ENCODE measurements at places on chromosomes 6 and 20.

DNA sequence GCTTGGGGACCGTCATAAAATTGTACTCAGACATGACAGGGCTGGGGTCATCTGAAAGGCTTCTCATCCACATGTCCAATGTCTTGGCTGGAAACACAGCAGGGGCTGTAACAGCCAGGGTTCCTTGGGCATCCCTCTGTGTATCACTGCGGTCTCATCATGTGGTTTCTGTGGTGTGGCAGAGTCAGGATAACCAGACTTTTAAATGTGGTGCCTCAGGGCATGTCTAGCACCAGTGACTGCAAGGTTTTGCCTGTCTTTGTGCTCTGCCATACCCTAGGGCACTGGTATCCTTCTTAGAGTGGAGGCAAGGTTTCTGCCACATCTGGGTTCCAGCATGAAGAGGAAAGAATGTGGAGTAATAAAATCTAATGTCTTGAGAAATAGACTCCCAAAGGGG, 124.2 kb downstream of the PLEKHG1 start:
- no peak for DNase-seq

DNA sequence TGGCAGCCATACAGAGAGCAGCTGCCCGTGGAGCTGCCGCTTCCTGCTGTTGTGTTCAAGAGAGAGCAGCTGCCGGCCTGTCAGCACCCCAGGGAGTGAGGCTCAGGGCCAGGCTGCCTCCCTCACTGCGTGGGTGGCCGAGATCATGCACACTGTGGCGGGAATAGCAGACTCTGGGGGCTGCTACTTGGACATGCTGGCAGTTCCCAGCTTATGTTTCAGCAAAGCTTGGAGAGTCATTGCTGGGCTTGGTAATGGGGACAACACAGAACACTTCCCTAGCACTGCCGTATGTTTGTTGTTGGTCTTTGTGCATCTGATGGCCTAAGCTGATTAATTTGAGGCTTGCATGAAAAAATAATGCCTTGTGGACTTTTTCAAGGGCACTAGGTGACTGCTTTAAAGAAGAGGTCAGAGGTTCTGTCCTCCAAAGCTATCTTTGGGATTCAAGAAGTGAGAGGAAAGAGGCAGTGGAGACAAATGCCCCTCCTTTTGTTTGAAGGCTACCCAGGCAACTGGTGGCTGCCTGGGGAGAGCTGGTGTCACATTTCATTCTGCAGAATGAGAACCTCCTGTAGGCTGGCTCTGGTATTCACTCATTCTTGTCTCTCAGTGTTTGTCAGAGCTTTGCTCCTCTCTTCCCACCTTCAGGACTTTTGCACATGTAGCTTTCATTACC, 18.8 kb downstream of the MRAP2 start:
- no peak for DNase-seq

- no peak for DNase-seq
Observed at GRCh38 chr6:35400901-35401311, 51.2 kb upstream of the FANCE start.

DNA sequence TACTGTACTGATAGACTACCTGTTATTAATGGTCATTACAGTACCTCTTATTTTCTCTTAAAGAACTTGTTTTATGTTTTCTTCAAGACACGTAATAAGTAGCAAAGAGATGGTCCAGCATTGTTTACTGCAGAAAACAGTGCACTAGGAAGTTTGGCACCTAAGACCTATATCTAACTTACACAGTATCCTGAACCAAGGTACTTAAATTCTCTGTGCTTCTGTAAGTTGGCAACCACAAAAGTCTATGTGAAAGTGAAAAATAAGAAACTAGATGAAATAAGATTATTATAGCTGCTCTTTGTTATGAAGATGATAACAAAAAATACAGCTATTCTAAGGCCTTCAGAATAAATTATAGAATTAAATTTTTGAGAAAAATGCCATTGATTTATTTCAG, 411.7 kb upstream of the SOX4 start:
- DNase-seq, result no peak

DNA sequence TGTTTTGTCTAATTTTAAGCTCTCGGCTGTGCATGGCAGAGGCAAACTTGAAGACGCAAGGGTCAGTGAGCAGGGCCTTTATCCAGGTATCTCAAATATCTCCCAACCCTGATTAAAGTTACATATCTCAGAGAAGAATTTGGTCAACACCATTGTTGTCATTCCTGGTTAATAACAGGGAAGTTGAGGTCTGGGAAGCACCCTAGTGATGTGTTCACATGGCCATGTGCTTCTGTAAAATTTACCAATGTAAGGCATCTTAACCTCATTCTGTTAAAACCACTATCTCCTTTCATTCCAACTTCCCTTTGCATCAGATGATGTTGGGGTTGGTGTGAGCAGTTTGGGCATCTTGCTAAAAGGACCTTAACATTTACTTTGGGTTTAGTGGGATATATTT, 4.0 kb upstream of the FAM110A start:
- no peak for DNase-seq

- no peak for DNase-seq
Observed at GRCh38 chr6:118586746-118587485, 38.8 kb downstream of the PLN start.

DNA sequence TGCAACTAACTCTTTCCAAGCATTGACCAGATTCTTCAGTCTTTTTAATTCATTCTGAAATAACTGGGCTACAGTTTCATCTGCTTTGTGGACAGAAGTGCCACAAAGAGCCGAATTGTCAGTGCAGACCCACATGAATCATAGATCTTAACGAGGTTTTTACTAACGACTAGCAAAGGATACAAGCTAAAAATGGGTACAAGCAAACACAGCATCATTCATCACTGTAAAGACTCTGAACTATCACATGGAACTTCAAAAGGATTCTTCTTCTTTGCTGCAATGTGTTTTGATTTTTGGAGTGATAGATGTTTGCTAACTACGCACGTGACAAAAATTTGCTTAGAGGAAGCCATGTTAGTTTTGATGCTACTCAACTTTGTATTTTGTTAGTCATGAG, 227.1 kb downstream of the ESR1 start:
- no peak for DNase-seq

DNA sequence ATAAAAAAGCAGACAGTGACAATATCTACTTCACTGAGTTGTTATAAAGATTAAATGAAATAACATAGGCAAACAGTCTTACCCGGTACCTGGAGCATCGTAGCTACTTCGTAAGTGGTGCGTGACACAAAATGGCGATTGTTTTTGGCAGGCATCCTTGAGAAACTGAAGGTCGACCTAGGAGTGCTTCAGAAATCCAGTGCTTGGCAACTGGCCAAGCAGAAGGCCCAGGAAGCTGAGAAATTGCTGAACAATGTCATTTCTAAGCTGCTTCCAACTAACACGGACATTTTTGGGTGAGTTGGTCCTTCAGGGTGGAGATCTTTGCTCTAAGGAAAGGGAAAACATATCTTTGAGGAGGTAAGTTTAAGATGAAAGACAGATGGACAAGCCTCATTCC, 4.8 kb downstream of the BPIFA2 start:
- DNase-seq, result no peak

DNA sequence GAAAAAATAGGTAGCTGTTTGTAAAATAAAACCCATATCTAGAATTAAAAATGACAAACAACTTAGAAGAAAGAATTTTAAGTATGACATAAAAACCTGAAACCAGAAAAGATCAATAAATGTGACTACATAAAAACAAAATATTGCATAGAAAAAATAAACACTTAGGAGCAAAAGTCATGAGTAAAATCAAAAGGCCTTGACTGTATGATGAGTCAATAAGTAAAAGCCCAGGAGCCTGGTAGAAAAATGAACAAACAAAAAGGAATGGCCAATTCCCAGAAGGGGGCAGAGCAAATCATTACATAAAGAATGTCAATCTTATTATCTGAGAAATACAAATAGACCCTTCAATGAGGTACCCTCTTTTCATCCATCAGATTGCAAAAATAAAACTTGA, 20.7 kb upstream of the ENPP1 start:
- DNase-seq, result no peak

GRCh38 chr20:15045246-15045645, 707.8 kb upstream of the FLRT3 start:
- no peak for DNase-seq

- DNase-seq, result no peak
Observed at GRCh38 chr20:37330316-37330715, 15.6 kb upstream of the SRC start.

GRCh38 chr6:4474810-4475209, 301.4 kb upstream of the CDYL start:
- DNase-seq, result no peak

GRCh38 chr20:37430778-37431460, 85.0 kb downstream of the SRC start:
- no peak for DNase-seq

GRCh38 chr6:166413491-166413951, 30.8 kb upstream of the MPC1 start:
- no peak for DNase-seq

GRCh38 chr20:50552979-50553378, 42.8 kb downstream of the PTPN1 start:
- DNase-seq, result no peak

GRCh38 chr20:54201268-54201846, 6.5 kb upstream of the PFDN4 start:
- no peak for DNase-seq

- no peak for DNase-seq
Observed at GRCh38 chr6:5674141-5674540, 332.6 kb downstream of the NRN1 start.

DNA sequence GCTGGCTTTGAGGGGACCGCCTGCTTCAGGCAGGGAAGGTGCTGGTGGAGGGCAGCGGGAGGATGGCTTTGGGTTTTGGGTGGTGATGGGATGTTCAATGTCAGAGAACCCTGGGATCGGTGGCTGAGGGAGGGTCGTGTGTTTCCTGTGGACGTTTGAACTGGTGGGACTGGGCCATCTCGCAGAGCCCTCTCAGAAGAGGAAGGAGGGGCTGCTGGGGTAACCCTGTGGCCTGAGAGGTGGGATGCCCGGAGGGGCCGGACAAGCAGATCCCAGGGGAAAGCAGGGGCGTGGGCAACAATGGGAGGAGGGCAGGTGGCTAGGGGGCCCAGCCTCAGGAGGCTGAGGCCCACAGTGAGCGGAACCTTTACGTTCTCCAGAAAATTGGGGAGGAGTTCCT, 34.9 kb downstream of the PYGB start:
- DNase-seq, result no peak

DNA sequence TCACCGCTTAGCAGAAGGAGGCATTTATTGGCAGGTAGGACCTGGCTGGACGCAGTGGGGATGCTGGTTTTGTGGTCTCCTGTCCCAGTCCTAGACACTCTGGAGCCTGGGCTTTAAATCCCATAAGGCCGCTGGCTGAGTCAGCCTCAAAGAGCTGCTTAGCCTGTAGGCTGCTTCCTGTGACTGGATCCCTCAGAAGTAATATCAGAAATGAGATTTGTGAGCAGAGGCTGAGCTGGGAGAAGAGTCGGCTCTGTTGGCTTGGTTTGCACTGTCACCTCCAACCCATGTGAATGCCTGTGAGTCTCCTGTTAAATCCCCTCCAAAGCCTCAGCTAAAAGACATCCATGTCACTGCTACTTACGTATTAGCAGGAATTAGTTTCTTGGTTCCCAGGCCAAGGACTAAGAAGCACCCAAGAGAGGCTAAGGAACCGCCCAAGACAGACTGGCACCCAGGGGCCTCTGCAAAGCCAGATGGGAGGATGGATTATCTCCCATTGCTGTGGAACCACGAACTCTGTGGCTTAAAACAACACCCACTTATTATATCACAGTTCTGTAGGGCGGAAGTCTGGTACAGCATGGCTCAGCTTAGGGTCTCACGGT, 289.4 kb downstream of the CDC5L start:
- no peak for DNase-seq

DNA sequence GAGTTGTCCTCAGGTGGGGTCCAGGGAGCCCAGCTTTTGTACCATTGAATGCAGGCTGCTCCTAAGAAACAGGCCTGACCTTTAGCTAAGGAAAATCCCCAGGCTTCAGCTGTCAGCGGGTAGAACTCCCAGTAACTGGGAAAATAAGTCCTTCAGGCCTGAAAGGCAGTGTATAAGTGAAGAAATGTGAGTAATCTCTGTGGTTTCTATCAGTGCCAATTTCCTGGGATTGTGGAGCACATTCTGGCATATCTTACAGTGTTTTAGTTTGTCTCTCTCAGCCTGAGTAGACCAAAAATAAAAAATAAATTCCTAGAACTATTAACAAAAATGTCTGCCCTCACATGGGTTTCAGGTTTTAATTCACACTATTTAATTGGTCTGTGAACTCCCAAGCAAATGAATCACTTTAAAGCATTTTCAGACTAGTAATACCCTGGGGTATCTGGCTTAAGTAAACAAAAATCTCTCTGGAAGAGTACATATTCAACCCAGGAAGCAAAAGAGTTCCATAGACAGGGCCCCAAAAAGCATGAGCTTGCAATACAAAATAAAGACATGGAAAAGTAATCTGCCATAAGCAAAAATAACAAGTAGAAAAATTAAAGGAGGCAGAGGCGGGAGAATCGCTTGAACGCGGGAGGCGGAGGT, 566.2 kb upstream of the NOX3 start:
- no peak for DNase-seq

- no peak for DNase-seq
Observed at GRCh38 chr20:62751551-62752150, 43.0 kb downstream of the NTSR1 start.

- DNase-seq, result no peak
Observed at GRCh38 chr20:36827541-36828279, 48.2 kb upstream of the TLDC2 start.

GRCh38 chr6:26336355-26337198, 28.4 kb upstream of the BTN3A2 start:
- no peak for DNase-seq

DNA sequence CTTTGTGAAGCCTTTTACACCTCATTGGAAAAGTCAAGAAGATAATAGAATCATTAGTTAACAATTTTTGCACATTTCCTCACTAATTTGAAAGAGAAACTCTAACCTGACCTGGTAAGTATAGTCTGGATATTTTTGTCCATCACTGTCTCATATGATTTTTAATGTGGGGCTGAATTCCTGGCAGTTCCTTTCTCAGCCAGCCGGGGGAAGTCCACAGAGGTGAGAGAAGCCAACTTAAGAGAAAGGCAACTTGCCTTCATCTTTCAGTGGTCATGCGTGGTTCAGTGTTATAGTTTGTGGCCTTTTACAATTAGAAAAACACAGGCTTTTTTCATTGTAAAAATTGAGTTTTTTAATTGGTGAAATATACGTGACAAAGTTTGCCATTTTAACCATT, 80.6 kb downstream of the CDYL start:
- no peak for DNase-seq

GRCh38 chr6:38974389-38975151, 74.0 kb upstream of the GLP1R start:
- no peak for DNase-seq

GRCh38 chr6:127131275-127131674, 12.8 kb downstream of the RSPO3 start:
- no peak for DNase-seq

- no peak for DNase-seq
Observed at GRCh38 chr6:1869769-1870168, 260.1 kb downstream of the FOXC1 start.

- DNase-seq, result no peak
Observed at GRCh38 chr6:85641522-85641896, 1.2 kb downstream of the SYNCRIP start.

All from stimulated activated CD4-positive, alpha-beta T cell treated with anti-CD3 and anti-CD28 coated beads, Interleukin-2, amount 100 ng/mL, for 24 hours (primary cell).